Prostate gland (tissue), 2 donors: ENCODE measurements at places on chromosomes 5 and 9. TPM values are rescaled to one million over a fixed set of nuclear protein-coding genes. Genes with fewer than 3 reads are reported as not detected.

CTXN3 gene
- total RNA-seq, result not detected

CD74 gene
- total RNA-seq, result 612 TPM

DCTN3 gene
- 112 TPM for total RNA-seq

AMBP gene
- 0.23 TPM for total RNA-seq

SKP2 gene
- total RNA-seq, result 9.3 TPM

ADAMTS16 gene
- not detected for total RNA-seq

NUTM2G gene
- total RNA-seq, result not detected

FSD1L gene
- total RNA-seq, result 4.8 TPM

- no peak for DNase-seq
- H3K36me3 ChIP-seq, result no peaks in the 10 kb centered on the region
- no peaks in the 10 kb centered on the region for H3K4me1 ChIP-seq
- no peak overlapping the region for H3K27ac ChIP-seq
- H3K4me3 ChIP-seq, result no peak overlapping the region
Observed at GRCh38 chr5:42499016-42499415, 75.8 kb downstream of the GHR start.

- no peaks in the 10 kb centered on the region for H3K27me3 ChIP-seq
- DNase-seq, result peak; percentile 69
- no peaks in the 10 kb centered on the region for H3K4me1 ChIP-seq
- H3K27ac ChIP-seq, result no peak overlapping the region
Observed at GRCh38 chr5:142655339-142656267, 30.3 kb downstream of the FGF1 start.

DNA sequence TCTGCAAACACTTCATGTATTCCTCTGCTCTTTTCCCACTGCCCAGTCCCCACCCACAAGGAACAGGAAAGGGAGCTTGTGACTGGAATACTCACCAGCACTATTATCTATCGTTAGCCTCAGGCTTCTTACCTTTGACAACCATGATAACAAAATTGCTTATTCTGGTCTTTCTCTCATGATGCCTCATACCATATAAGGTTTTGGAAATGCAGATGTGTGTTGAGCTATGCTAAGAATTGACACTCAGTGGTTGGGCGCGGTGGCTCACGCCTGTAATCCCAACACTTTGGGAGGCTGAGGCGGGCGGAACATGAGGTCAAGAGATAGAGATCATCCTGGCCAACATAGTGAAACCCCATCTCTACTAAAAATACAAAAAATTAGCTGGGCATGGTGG is 25.4 kb downstream of the SOX30 start:
- no peaks in the 10 kb centered on the region for H3K27me3 ChIP-seq
- H3K4me1 ChIP-seq, result no peaks in the 10 kb centered on the region
- H3K27ac ChIP-seq, result no peak overlapping the region
- no peak for DNase-seq

- no peak overlapping the region for H3K4me3 ChIP-seq
- H3K36me3 ChIP-seq, result no peaks in the 10 kb centered on the region
- DNase-seq, result peak; percentile 46
- H3K27ac ChIP-seq, result peak overlapping the region; percentile 68
Observed at GRCh38 chr5:139272471-139273321, 20.8 kb upstream of the MATR3 start.

- no peak for DNase-seq
- H3K36me3 ChIP-seq, result peaks cover 13% of the 10 kb centered on the region
- H3K27me3 ChIP-seq, result no peaks in the 10 kb centered on the region
- H3K27ac ChIP-seq, result no peak overlapping the region
Observed at GRCh38 chr9:87968155-87968554, 6.2 kb downstream of the CDK20 start.

DNA sequence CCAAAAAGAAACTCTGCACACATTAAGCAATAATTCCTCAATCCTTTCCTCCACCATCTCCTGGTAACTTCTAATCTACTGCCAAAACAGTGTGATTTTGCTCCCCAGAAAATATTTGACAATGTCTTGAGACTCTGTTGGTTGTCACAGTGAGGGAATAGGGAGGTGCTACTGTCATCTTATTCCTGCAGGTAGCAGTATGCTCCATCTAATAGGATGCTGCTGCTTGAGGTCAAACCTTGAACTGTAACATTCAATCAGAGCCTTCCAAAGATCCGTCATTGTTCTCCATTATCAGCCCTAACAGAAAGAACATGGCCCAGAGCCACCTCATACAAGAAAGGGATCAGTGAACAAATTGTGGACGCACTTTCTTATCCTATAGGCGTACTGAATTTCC is 514.7 kb upstream of the GRIN3A start:
- no peak for DNase-seq
- no peaks in the 10 kb centered on the region for H3K27me3 ChIP-seq
- no peak overlapping the region for H3K27ac ChIP-seq

GRCh38 chr9:136024696-136025316 is 63.6 kb upstream of the UBAC1 start:
- no peaks in the 10 kb centered on the region for H3K36me3 ChIP-seq
- no peaks in the 10 kb centered on the region for H3K27me3 ChIP-seq
- DNase-seq, result no peak
- H3K27ac ChIP-seq, result no peak overlapping the region

GRCh38 chr9:101995231-101995630 is 256.8 kb upstream of the GRIN3A start:
- H3K4me1 ChIP-seq, result no peaks in the 10 kb centered on the region
- no peak overlapping the region for H3K27ac ChIP-seq
- H3K27me3 ChIP-seq, result no peaks in the 10 kb centered on the region
- H3K4me3 ChIP-seq, result no peak overlapping the region
- H3K36me3 ChIP-seq, result no peaks in the 10 kb centered on the region

- no peak overlapping the region for H3K27ac ChIP-seq
- H3K27me3 ChIP-seq, result no peaks in the 10 kb centered on the region
- no peaks in the 10 kb centered on the region for H3K4me1 ChIP-seq
- H3K4me3 ChIP-seq, result no peak overlapping the region
Observed at GRCh38 chr5:153629027-153629895, 138.8 kb downstream of the GRIA1 start.

GRCh38 chr5:151093476-151093889 is 12.6 kb upstream of the TNIP1 start:
- H3K36me3 ChIP-seq, result no peaks in the 10 kb centered on the region
- no peak overlapping the region for H3K4me3 ChIP-seq
- no peak overlapping the region for H3K27ac ChIP-seq
- no peak for DNase-seq

DNA sequence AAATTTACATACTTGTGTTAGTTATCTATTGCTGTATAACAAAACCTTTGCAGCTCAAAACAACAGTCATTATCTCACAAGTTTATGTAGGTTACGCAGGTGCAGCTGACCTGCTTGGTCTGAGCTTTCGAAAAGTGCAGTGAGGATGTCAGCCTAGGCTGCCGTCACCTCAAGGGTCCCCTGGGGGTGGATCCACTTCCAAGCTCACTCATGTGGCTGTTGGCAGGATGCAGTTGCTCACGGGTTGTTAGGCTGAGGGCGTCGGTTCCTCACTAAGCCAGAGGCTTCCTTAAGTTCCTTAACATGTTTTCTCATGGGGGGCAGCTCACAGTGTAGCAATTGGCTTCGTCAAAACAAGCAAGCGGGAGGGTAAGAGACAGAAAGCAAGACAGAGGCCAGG is 139.8 kb downstream of the DOCK8 start:
- no peak for DNase-seq
- H3K27me3 ChIP-seq, result no peaks in the 10 kb centered on the region
- no peak overlapping the region for H3K27ac ChIP-seq

GRCh38 chr5:112684737-112685136 is 52.9 kb upstream of the APC start:
- H3K27ac ChIP-seq, result no peak overlapping the region
- H3K27me3 ChIP-seq, result no peaks in the 10 kb centered on the region
- H3K4me3 ChIP-seq, result no peak overlapping the region

- H3K36me3 ChIP-seq, result no peaks in the 10 kb centered on the region
- no peak for DNase-seq
- no peak within 1 kb of the TSS for H3K27ac ChIP-seq
Observed at GRCh38 chr5:850511-851006, at the start of gene ZDHHC11. Gene ZDHHC11, minus strand, starts transcription at chr5:850986. Its CDS starts 384 bp downstream, at chr5:850602.

- H3K27ac ChIP-seq, result no peak overlapping the region
- no peaks in the 10 kb centered on the region for H3K4me1 ChIP-seq
- no peaks in the 10 kb centered on the region for H3K27me3 ChIP-seq
- no peak for DNase-seq
- H3K4me3 ChIP-seq, result no peak overlapping the region
- no peaks in the 10 kb centered on the region for H3K36me3 ChIP-seq
Observed at GRCh38 chr9:124625087-124625486, 117.9 kb upstream of the NR5A1 start.

DNA sequence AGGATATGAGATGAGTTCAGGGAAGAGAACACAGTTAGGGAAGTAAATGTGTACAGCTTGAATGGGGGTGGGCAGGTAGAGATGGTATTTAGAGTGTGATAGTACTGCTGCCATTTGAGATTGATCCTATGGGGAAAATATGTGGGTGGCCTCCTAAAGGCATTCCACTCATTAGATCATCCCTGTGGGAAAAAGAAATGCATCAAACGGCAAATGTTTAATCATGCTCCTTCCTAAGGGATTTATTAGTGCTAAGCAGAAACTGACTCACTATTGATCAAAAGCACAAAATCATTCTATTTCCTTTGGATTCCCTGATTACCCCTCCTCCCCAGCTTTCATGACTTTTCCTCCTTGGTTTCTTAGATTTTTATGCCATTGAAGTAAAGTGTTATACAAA is 36.4 kb upstream of the SMC5 start:
- no peak overlapping the region for H3K4me3 ChIP-seq
- no peaks in the 10 kb centered on the region for H3K4me1 ChIP-seq
- no peak for DNase-seq
- no peaks in the 10 kb centered on the region for H3K27me3 ChIP-seq

GRCh38 chr9:135589596-135590485 is 28.3 kb downstream of the PAEP start:
- H3K27ac ChIP-seq, result no peak overlapping the region
- H3K4me1 ChIP-seq, result no peaks in the 10 kb centered on the region
- DNase-seq, result no peak
- no peaks in the 10 kb centered on the region for H3K27me3 ChIP-seq
- no peak overlapping the region for H3K4me3 ChIP-seq

DNA sequence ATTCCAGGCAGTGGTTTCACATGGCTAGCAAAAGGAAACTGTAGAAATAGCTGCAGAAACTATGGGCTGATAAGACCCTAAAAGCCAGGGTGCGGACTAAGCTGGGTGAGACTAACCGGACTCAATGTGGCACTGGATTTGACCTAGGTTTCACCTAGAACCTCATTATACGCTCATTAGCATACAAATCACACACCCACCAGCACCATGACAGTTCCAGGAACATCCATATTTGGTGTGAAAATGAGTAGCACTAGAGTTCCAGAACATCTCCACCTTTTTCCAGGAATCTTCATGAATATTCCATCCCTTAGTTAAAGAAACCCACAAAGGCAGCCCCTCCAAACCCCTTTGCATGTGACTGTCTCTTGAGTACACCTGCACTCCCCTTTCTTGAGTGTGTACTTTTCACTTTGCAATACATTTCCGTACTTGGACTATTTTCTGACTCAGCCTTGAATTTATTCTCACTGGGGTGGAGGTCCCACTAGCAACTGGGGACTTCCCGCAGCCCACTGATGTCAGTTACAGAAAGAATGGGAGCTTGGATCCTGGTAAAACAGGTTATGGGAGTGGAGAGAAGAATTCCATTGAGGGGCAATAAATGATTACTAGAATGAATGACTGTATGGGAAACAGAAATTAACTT is 58.0 kb upstream of the SPATA31C2 start:
- H3K36me3 ChIP-seq, result no peaks in the 10 kb centered on the region
- DNase-seq, result no peak
- H3K4me3 ChIP-seq, result no peak overlapping the region
- no peaks in the 10 kb centered on the region for H3K27me3 ChIP-seq
- H3K4me1 ChIP-seq, result no peaks in the 10 kb centered on the region
- no peak overlapping the region for H3K27ac ChIP-seq

- no peaks in the 10 kb centered on the region for H3K4me1 ChIP-seq
- no peak overlapping the region for H3K4me3 ChIP-seq
- DNase-seq, result no peak
- no peaks in the 10 kb centered on the region for H3K36me3 ChIP-seq
Observed at GRCh38 chr5:1331861-1332405, 13.0 kb downstream of the CLPTM1L start.

DNA sequence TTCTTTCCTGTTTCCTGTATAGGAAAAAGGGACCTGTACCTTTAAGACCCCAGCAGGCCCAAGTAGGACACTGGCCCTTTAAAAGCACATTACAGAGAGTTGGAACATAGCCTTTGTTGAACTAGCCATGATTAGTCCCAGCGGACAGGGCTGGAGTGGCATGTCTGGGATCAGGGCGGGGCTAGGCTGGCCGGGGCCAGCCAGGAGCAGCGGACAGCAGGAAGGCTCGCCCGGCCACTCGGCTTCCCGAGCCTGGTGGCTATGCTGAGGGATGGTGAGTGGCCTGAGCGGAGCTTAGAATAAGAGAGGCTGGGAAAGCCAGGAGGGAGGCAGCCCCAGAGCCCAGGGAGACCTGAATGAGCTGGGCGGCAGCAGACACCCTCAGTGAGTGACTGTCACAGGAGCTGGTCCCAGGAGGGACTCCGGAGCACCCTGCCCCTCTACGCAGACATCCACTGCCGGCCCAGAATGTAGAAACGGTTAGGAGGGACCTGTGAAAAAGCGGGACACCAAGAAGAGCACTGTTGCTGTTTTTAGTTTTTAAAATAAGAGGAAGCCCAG is 92.1 kb downstream of the DAB2IP start:
- H3K27ac ChIP-seq, result peak overlapping the region; percentile 80
- peak; percentile 83 for DNase-seq
- no peaks in the 10 kb centered on the region for H3K36me3 ChIP-seq

GRCh38 chr5:167982-168660 is 23.2 kb upstream of the LRRC14B start:
- H3K4me3 ChIP-seq, result no peak overlapping the region
- no peaks in the 10 kb centered on the region for H3K36me3 ChIP-seq
- H3K4me1 ChIP-seq, result peaks cover 4% of the 10 kb centered on the region
- H3K27ac ChIP-seq, result peak overlapping the region; percentile 74
- H3K27me3 ChIP-seq, result no peaks in the 10 kb centered on the region
- DNase-seq, result no peak

- DNase-seq, result no peak
- H3K4me3 ChIP-seq, result no peak overlapping the region
- no peaks in the 10 kb centered on the region for H3K4me1 ChIP-seq
- no peaks in the 10 kb centered on the region for H3K27me3 ChIP-seq
- no peaks in the 10 kb centered on the region for H3K36me3 ChIP-seq
Observed at GRCh38 chr9:5569891-5570290, 59.0 kb upstream of the RIC1 start.

DNA sequence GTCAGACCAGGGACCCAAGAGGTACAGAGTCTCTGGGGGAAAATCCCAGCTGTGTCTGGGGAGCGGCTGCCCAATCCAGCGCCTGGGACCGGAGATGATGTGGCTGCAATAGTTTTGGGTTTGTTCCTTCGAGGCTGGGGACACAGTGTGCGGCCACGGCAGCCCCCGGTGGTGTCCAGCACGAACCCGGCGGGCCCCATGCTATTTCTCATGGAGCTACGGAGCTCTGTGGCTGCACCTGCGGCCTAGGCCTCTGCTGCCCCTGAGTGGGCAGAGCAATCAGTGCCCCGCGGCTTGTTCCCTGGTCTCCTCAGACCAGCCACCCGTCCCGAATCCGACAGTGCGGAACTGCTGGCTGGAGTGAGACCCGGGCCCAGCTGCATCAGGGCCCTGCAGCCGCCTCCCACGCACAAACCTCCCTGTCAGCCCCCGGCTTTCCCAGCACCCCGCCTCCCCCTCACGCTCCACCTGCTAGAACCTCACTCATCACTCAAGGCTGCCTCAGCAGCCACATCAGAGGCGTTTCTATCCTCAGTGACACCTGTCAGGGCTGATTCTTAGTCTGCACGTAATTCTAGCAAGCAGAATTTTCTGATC is 29.0 kb downstream of the SARDH start:
- H3K4me3 ChIP-seq, result no peak overlapping the region
- H3K36me3 ChIP-seq, result no peaks in the 10 kb centered on the region
- no peak overlapping the region for H3K27ac ChIP-seq
- no peaks in the 10 kb centered on the region for H3K4me1 ChIP-seq
- DNase-seq, result no peak
- H3K27me3 ChIP-seq, result no peaks in the 10 kb centered on the region
